Fibroblast of upper back skin (primary cell): ENCODE measurements at places on chromosomes 3 and 15.

DNA sequence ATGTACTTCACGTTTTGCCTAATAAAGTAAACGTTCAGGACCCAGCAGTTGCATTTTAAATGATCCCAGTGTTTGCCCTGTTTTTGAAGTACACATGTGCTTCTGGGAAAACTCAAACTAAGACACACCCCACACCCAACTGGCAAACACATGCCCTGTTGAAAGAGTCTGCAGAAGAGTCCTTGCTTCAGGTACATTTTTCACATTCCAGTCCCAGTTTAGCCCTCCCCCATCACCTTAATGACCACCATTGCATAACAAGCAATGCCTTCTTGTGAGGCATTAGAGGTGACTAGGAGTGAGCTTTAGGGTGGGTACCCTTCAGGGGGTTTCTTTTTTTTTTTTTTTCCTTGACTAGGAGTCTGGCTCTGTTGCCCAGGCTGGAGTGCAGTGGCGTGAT is 322.3 kb downstream of the CNTN4 start:
- no peak for DNase-seq

- DNase-seq = peak; percentile 71
These were observed 92.2 kb upstream of the RAP2B start for GRCh38 chr3:153069598-153070510.

- DNase-seq = peak; percentile 97
These were observed 333.0 kb upstream of the SEMA6D start for GRCh38 chr15:47384341-47384740.

DNA sequence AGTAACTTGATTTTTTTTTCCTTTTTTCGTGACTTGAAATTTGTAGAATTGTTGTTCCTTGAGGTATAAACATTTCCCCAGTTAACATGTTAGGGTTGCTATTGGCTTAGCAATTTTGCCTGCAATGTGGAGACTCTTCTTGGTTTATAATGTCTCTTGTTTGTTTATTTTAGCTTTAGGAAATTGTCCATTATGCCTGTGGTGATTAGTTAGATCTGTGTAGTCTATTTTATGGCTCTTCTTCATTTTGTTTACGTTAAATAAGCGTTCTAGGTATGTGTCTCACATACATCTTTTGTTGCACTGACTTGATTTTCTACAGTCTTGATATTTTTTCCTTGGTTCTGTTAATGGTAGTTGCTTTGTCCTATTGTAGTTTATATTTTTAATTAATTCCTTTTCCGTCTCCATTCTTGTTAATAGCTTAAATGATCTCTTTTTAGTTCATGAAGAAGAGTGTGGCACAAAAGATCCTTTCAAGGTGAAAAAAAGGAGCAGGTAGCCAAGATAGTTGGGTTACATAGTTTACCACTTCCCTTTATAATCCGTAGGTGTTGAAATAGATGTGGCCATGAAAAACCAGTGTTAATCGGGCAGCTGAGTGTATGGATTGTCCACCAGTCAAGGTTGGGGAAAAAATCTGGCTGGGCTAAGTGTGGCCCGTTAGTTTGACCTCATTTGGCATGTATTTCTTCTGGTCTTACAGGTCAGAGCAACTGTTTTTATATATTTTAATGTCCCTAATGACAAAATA is 12.1 kb downstream of the IQGAP1 start:
- DNase-seq = no peak

- DNase-seq = no peak
These were observed 25.1 kb upstream of the ETV5 start for GRCh38 chr3:186133980-186134379.
